ENCODE measurements at places on chromosomes 4 and X.

GRCh38 chrX:8760021-8760420, 28.1 kb upstream of the ANOS1 start:
- no peak for DNase-seq

DNA sequence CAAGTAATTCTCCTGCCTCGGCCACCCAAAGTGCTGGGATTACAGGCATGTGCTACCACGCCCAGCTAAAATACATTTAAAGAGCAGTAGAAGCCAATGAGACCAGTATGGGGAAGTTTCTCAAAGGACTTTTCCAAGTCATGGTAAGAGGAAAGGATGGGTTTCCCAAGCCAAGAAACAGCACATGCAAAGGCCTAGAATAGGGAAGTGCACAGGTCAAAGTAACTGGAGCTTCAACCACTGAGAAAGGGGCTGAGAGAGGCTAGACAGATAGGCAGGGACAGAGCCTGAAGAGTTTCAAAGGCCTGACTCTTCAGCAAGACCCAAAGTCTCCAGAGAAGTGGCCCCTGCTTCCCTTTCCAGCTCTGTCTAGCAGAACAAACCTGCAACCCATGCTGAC, 162.1 kb downstream of the CORIN start:
- no peak for DNase-seq

DNA sequence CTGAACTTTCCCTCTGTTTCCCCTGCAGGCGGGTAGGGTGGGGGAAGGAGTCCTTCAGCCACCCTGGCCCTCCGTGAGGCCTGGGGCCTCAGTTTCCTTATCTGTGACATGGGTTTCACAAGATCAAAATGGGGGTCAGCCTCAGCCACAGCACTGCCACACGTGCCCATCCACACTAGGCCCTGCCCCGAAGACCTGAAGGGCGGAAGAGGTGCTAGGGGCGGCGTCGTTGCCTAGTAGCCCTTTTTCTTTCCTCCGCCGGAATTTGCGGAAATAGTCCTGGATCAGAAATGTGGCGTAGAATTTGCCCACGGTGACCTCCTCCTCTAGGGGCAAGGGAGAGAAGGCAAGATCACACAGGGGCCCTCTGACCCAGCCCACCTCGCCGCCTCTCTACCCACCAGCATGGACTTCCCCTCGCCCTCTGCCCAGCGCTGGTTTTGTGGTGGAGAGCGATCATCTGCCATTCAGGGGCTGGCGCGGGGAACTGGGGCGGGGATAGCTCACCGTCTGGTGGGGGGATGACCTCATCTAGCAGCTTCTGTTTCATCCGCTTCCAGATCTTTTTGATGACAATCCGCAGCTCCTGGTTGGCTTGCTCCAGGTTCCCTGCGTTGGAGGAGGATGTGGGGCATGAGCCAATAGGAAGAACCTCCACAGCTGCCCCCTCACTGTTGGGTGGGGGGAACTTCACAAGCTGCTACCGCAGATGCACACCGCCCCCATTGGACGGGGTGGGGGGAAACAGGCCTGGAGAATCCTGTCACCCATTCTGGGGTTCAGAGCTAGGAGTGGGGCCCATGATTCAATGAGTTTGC, 9.7 kb upstream of the SYP start:
- no peak for DNase-seq

DNA sequence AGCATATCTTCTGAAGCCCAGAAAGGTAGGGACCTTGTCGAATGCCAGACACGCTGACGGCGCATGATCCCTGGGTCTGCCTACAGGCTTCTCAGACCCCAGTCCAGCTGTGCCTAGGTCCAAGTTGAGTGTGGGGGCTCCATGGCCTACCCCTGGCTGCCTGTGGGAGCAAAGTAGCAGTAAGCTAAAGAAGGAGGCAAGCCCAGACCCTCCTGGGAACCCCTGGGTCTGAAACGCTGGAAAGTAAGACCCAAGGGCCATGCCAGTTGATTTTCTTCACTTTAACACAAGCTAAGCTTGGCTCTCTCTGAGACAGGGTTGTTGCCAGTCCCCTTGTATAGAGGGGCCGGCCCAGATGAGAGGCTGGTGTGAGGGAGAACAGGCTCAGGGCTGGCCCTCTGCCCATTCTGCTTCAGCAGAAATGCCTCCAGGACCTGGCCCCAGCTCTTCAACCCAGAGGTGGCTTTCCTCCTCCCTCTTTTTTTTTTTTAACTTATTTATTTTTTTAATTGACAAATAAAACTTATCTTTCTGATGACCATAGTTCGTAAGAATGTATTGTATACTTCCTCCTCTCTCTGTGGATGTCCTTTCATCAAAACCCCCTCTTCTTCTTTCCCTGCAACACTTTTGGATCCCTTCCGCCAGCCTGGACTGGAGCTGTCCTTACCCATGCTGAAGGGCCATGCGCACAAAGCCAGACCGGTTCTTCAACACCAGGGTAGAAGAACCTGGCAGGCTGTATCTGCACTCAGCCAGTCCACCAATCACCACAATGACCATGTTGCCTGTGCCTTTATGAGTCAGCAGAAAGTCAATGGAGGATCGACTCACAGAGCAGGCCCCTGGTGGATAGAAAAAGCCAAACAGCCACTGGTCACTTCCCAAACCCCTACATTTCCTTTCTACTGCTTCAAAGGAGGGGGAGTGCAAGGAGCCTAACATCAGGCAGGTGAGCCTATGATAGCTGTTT, 7.1 kb downstream of the AWAT2 start:
- DNase-seq = peak; percentile 46

DNA sequence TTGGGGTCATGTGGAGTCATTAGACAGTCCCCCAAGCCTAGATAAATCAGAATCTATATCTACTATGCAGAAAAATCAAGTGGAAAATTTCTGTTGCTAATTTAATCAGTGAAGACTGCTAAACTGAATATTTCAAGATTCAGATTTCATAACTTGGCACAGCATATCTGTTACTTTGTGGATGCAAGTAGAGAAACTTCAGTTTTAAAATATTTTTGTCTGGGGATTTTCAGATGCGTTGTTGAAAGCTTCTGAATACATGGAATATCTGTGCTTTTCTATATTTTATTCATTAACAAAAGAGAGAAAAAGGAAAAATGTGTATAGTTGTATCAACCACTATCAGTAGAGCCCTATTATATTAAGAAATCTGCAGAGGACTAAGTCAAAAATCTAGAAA, 4.4 kb downstream of the FGF5 start:
- no peak for DNase-seq
